ENCODE measurements at places on chromosomes 7 and 10.

- DNase-seq = no peak
Measured at GRCh38 chr10:80474941-80475340, 20.8 kb downstream of the TSPAN14 start.

DNA sequence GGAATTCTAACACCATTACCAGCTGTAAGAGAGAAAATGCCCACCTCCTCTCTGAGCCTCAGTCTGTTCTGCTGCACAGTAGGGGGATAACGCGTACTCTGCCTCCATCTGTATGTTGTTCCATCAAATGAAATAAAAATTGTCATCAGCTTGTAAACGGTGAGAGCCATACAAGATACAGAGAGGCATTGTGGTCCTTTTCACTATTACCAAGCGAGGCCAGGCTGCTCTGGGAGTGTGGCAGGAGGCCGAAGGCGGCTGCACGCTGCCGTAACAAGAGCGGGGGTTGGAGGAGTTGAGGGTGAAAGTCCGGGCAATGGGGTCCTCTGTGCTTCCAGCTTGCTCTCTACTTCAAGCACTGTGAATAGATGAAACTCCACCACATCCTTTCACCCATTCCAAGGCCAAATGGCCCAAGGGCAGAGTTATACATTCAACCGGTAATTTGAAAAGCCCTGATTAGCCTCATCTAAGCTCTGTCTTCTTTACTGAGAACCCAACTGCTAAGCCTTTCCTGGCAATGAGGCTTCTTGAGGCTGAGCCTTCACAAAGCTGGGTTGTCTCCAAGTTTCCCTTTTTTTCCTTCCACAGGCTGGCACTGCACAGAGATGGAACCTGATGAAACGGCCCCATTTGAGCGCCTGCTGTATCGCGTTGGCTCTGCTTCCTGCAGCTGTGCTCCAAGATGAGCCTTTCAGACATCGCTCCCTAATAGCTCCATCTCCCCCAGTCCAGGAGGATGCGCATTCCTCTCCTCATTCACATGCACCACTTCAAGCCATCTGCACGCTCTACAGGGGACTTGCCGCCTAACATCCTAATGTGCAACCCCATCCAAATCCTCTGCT lies 47.2 kb downstream of the PYROXD2 start:
- no peak for DNase-seq

- no peak for DNase-seq
Measured at GRCh38 chr10:32328499-32328898, 18.5 kb downstream of the EPC1 start.

- no peak for DNase-seq
Measured at GRCh38 chr10:6607778-6608177, 27.7 kb upstream of the PRKCQ start.

- peak; percentile 21 for DNase-seq
Measured at GRCh38 chr7:105647591-105647990, 66.3 kb upstream of the EFCAB10 start.

DNA sequence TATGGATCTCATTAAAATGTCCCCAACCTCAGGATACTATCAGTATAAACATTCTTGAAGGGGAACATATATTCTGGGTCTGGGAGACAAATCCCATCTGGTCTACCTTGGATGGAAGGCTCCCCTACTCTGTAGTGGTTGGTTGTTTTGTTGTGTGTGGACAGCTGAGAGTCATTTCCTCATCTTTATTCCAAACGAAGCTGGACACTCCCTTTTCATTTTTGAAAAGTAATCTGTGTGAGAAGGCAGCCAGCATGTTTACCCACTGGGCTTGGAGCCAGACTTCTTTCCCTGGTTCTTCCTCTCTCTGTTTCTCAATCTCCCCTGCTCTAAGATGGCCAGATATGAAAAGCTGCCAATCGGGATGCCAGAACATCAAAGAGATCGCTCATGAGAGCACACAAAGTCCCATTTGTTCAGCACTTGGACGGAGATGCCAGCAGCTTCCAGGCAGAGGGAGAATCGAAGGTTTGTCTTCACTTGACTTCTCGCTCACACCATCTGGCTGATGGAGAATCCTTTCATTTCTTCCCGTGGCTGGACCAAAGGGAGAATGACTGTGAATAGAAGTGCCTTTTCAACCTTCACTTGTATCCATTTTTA lies 108.1 kb upstream of the AGR3 start:
- DNase-seq = peak; percentile 91

- no peak for DNase-seq
Measured at GRCh38 chr10:69684981-69685353, 54.9 kb downstream of the FAM241B start.

GRCh38 chr7:46741938-46742540 lies 821.0 kb upstream of the IGFBP3 start:
- no peak for DNase-seq

GRCh38 chr10:1328981-1329614 lies 272.9 kb downstream of the WDR37 start:
- DNase-seq = no peak

DNA sequence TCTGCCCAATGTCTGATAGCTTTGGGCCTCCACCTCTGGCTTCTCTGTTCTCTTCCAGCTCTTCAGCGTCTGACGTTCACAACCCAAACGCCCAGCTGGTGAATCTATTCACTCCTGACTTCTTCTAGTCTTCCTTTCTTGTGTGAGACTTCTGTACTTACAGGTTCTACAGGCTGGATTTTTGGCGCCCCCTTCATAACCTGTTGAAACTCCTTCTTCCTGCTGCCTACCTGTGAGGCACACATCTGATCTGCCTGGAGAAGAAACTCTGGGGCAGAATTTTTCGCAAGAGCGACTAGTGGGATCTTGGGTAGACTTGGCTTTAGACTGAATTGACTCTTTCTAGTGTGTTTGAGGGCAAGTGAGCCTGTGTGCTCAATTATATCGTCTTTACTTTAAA lies 249.3 kb downstream of the REEP3 start:
- DNase-seq = no peak

DNA sequence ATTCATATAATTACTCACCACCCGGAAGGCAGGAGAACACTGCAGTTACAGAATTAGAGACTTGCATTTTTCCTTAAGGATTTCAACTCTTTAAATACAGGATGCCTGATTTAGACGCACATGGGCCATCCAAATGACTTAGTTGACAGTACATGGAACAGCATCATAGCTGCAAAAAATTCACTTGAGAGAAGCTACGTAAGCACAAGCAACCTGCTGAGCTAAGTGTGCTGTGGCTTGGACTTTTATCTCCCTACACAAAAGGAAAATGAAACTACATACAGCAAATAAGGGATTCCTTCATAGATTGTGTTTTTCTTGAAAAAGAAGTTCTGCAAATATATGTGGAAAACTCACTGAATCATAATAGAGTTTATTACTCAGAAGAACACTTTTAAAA lies 152.6 kb downstream of the POU6F2 start:
- DNase-seq = no peak

DNA sequence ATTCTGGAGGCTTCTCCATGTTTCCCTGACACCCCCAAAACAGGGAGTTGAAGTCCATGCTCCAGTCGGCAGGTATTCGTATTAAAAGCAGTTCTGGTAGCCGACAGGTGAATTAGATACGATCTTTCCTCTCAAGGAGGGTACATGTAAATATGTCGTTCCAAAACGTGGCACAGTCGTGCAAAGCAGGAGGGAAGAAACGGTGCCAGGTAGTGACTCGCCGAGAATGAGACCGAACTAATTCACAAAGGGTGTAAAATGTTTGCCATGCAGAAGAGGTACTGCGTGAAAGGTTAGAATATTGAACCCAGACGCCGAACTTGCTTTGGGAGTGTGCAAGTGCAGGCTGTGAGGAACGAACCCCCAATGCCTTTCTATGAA lies 483 bp downstream of the EDRF1 start:
- DNase-seq = no peak

DNA sequence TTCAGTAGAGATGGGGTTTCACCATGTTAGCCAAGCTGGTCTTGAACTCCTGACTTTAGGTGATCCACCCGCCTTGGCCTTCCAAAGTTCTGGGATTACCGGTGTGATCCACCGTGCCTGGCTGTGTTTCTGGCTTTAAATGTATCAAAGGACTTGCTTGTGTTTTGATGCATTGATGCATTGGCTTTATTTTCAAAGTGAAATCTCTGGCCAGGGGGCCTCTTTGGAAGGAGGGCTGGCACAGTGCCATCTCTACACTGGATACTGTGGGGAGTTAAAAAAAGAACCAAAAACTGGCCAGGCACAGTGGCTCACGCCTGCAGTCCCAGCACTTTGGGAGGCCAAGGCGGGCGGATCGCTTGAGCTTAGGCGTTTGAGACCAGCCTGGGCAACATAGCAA lies 16.0 kb downstream of the MNX1 start:
- no peak for DNase-seq

DNA sequence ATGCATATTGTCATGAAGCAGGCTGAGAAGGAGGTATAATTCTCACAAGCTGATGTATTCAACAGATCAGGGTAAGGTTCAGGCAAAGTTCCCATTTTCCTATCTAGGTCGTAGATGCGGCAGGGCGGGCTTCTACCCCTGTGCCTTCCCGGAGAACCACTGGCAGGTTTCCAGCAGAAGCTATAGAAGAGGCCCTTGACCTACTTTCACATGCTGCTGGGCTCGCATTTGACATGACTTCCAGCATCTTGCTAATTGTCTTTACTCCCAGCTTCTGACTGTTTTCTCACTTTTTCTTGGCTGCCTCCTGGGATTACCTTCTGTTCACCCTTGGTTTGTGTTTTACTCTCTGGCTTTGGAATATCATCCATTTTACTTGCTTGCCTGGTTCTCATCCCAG lies 32.6 kb upstream of the ORC5 start:
- peak; percentile 47 for DNase-seq

DNA sequence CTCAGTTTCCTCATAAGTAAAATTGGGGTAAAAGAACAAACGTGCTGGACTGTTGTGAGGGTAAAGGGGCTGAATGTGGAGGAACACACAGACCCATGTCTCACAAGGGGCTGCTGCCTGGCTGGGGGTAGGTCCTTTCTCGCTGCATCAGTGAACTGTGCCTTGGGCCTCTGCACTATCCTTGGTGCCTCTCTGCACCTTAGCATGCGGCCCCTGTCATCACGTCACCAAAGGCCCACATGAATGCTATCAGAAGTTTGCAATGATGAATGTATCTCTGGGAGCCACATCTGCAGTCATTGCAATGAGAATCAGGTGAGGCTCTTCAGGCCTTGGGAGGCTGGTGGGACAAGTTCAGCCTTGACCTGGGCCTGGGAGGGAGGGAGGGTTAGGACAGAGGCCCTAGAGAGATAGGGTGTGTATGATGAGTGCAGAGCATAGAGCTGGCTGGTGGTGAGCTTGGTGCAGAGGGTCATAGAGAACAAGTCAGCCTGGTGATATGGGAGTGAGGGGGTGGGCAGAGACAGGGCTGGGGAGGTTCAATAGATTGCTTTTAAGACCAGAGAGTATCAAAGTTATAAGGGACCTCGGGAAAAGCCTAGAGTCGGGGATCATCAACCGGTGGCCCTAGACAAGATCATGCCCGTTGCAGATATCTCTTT lies 308.4 kb downstream of the RPS24 start:
- no peak for DNase-seq

GRCh38 chr7:3021825-3022224 lies 21.8 kb downstream of the CARD11 start:
- DNase-seq = no peak

DNA sequence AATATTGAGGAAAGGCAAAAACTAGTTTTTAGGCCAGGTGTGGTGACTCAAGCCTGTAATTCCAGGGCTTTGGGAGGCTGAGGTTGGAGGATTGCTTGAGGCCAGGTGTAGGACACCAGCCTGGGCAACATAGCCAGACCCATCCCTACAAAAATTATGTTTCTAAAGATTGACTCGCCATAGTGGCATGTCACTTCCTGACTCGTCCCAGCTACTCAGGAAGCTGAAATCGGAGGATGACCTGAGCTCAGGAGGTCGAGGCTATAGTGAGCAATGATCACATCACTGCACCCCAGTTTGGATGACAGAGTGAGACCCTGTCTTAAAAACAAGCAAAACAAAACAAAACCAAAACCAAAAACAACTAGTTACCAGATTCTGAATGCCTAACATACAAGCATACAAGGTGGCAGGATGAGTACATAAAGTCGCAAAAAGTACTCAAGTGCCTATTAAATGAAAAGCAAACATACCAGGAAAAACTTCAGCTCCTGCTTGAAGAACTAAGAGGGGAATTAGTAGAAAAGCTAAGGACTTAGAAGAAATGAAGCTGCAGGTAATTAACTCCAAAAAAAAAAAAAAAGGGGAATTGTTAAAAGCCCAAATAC lies 14.1 kb downstream of the ZNF398 start:
- DNase-seq = no peak

DNA sequence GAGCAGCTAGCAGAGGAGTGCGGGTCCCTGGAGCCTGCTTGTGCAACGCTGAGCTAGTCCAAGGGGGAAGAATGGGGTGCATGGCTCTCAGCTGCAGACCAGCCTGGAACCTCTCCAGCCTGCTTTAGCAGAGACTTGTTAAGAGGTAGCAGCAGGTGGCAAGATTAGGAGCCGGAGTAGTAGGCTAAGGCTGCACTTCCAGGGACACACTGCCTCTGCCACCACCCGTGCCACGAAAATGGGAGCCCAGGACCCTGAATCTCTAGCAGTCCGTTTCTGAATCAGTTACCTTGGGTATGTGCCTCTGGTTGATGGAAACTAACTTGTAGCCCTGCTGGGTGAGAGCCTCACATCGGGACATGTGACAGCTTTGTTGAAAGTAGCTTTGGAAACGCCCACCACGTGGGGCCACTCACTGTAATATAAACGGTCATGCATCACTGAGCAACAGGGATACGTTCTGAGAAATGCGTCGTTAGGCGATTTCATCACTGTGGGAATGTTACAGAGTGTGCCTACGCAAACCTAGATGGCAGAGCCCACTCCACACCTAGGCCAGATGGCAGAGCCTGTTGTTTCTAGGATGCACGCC lies 25.9 kb downstream of the HTRA1 start:
- peak; percentile 61 for DNase-seq

DNA sequence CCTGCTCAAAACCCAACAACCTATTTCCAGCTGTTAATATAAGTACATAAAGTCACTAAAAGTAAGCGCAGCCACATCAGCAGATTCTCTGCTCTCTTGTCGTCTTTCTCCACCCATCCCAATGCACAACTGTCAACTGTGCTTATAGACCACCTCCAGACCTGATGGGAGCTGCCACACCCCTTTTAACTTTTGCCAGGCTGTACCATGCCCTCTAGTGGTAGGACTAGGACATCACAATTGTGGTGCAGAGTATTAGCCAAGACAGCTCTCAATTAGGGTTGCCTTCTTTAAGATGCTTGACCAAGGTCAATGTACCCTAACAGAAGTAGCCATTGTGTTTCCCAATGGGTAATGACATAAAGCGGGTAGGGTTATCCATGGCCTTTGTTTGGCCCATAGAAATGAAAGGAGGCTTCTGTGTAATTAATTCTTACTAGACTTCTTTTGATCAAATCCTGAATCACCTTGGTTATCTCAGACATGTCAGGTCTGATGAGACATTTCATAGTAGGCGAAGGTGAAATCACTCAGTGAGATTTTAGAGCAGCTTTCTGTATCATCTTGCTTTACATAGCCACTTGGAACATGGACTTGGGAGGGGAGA lies 68.1 kb downstream of the SCRN1 start:
- DNase-seq = peak; percentile 49
